ENCODE measurements at places on chromosomes 2 and 18.

DNA sequence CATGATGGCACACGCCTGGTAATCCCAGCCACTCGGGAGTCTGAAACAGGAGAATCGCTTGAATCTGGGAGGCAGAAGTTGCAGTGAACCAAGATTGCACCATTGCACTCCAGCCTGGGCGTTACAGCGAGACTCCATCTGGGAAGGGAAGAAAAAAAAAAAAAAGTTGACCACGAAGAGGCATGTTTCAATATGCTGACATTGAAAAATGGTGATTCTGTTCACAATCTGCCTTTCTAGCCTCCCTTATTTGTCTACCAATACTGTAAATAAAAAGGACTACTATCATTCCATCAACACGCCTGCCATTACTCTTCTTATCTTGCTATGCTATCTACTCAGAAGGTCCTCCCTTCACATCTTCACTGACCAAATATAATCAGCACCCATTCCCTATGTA lies 18.4 kb downstream of the GFPT1 start:
- no peak for DNase-seq

GRCh38 chr18:47204908-47205522 lies 28.9 kb upstream of the IER3IP1 start:
- no peak for DNase-seq

DNA sequence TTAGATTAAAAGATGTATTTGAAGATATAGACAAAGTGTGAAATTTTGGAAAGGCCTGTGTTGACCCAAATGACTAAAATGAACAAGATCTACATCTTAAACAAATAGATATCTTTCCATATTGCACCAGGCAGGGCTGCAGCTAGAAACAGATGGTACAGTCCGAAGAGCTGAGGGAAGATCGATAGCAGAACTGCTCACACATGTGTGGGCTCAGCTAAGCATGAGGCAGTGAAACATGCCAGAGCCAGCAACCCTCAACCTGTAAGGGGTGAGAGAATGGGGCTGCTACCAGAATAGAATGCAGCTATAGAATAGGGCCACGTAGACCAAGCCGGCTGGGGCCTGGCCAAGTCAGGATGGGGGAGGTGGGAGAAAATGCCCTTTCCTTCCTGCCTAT lies 87.8 kb downstream of the SLC5A7 start:
- DNase-seq = no peak

- DNase-seq = no peak
Measured at GRCh38 chr2:98859323-98859722, 76.7 kb downstream of the CRACDL start.

DNA sequence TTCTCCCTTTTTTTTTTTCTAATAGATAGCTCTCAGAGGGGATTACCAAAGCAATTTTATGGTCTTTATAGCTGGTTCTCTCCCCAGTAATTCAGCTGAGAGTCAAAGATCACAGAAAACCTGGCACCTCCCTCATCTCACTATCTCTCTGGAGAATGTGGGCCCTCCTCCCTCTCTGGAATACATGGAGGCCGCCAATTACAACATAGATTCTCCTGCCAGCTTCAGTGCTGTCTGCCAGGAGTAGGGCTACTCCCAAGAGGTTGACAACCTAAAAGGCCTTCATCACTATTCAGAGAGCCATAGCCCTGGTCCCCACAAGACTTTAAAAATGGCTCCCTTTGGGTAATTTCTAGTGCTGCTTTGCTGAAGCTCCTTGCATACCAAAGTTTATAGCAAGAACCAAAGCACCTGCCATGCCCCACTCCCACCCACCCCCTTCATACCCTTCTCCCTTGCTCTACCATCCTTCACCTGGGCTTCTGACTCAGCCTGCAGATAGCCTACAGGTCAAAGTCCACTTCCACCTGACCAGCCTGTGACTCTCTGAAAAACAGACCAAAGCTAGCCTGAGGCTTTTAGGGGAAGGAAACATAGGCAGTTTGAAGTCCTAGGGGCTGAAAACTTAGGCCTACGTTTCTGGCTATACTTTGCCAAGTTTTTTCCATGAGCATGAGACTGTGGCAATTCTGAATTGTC lies 472.3 kb downstream of the TNS1 start:
- DNase-seq = no peak

DNA sequence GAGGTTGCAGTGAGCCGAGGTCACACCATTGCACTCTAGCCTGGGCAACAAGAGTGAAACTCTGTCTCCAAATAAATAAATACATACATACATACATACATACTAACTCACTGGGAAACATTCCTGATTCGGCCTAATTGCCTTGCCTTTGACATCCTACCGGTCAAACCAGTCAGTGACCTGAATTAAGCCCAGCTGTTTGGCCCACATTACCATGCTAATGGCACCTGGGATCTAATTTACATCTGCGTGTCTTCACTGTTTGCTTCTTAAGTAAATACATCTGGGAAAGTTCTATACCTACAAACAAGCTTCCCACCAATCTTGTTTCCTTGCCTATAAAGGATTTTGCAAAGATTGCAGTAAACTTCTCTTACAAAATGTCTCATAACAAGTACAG lies 230.2 kb upstream of the ZC3H15 start:
- DNase-seq = no peak

- DNase-seq = no peak
Measured at GRCh38 chr2:24626131-24626530, 135.1 kb downstream of the NCOA1 start.
